ENCODE measurements at places on chromosomes 2 and 18. TPM values are rescaled to one million over a fixed set of nuclear protein-coding genes. Genes with fewer than 3 reads are reported as not detected.

DNA sequence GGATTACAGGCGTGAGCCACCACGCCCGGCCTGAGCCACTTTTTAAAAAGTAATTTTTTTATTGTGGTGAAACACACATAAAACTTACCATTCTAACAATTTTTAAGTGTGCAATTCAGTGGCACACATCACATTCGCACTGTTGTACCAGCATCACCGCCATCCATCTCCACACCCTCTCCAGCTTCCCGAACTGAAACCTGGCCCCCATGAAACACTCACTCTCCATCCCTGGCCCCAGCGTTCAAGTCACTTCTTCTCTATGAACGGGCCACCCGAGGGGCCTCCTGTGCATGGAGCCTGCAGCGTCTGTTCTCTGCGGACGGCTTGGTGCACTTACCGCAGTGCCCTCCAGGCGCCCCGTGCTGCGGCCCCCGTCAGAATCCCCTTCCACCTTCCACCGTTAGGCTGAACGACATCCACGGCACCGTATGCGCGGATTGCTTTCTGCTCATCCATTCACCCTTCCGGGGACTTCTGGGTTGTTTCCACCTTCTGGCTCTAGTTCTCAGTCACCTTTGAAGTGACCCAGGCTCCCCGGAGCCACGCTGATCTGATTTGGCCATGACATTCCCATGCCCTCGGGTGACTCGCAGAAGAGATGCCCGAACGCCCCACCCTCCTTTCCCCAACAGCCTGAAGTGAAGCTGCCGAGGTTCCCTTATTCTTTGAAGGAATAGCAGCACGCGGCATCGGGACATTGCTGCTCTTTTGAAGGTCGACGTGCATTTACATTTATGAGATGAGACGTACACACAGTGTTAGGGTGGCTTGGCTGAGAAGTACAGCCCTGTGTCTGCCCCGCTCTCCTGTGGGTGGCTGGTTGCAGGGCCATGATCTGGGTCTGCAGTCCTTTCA, 134.4 kb downstream of the MBP start:
- H3K27ac ChIP-seq: no peak overlapping the region
- H3K36me3 ChIP-seq: no peaks in the 10 kb centered on the region
- no peaks in the 10 kb centered on the region for H3K27me3 ChIP-seq
- peak; percentile 51 for DNase-seq

GRCh38 chr2:150698016-150698661, 210.7 kb upstream of the RND3 start:
- no peaks in the 10 kb centered on the region for H3K27me3 ChIP-seq
- H3K4me1 ChIP-seq: no peaks in the 10 kb centered on the region
- H3K27ac ChIP-seq: no peak overlapping the region
- no peak for DNase-seq
- no peak overlapping the region for H3K4me3 ChIP-seq
- H3K36me3 ChIP-seq: no peaks in the 10 kb centered on the region

GRCh38 chr2:218221000-218221399, 4.0 kb downstream of the ARPC2 start:
- DNase-seq: peak; percentile 36
- peaks cover 41% of the 10 kb centered on the region for H3K36me3 ChIP-seq
- H3K4me3 ChIP-seq: peak overlapping the region; percentile 91
- H3K27ac ChIP-seq: no peak overlapping the region
- H3K27me3 ChIP-seq: no peaks in the 10 kb centered on the region
- H3K4me1 ChIP-seq: peaks cover 45% of the 10 kb centered on the region

DNA sequence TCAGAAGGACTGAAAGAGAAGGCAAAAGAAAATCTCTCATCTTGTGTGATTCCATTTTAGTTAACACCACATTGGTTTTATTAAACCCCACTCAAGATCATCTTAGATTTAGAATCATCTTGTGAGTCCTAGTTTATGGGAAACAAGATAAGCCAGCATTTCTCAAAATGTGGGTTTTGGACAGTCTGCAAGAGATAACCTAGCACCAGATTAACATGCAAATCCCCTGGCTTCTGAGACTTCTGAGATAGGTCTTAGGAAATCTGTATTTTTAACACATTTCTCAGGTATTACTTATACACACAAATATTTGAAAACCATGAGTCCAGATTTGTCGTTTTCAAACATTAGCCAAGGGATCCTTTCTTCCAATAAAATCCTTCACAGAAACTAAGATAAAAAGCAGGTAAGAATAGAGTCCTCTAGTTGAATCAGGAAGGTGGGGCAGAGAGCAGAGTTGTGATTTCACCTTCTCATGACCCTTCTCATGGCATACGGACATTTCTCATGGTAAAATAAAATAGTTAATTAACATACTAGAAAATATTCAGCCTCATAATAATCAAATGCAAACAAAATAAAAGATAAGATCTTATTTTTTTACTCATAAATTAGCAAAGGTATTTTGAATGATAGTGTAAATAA, 287.2 kb upstream of the FN1 start:
- no peak for DNase-seq
- no peaks in the 10 kb centered on the region for H3K36me3 ChIP-seq
- H3K4me1 ChIP-seq: peaks cover under 1% of the 10 kb centered on the region
- H3K4me3 ChIP-seq: no peak overlapping the region
- H3K27me3 ChIP-seq: no peaks in the 10 kb centered on the region

- H3K4me3 ChIP-seq: no peak overlapping the region
- H3K36me3 ChIP-seq: peaks cover 89% of the 10 kb centered on the region
- DNase-seq: no peak
Measured at GRCh38 chr2:11799826-11800225, 53.4 kb downstream of the LPIN1 start.

DNA sequence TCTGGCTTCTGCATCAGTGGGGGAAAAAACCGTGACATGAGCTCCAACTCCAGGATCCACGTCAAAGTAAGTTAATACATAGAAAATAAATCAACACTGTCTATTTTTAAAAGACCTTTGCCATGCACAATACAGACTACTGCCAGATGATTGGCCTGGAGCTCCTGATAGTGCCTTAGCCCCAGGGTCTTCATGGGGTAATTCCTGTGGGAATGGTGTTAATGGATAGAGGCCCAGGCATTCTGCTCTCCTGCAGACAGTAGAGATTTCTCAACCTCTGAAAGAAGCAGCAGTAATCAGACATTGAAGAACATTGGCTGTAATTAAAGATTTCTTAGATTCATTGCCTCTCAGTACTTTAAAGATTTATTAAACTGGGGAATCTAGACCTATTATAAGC, 4.3 kb upstream of the PLCL1 start:
- DNase-seq: no peak
- H3K27ac ChIP-seq: no peak overlapping the region
- no peaks in the 10 kb centered on the region for H3K4me1 ChIP-seq
- no peaks in the 10 kb centered on the region for H3K36me3 ChIP-seq
- H3K4me3 ChIP-seq: no peak overlapping the region

- no peak for DNase-seq
- H3K27ac ChIP-seq: no peak overlapping the region
- H3K27me3 ChIP-seq: no peaks in the 10 kb centered on the region
- H3K36me3 ChIP-seq: no peaks in the 10 kb centered on the region
Measured at GRCh38 chr18:34871435-34871834, 161.3 kb downstream of the DTNA start.

DNA sequence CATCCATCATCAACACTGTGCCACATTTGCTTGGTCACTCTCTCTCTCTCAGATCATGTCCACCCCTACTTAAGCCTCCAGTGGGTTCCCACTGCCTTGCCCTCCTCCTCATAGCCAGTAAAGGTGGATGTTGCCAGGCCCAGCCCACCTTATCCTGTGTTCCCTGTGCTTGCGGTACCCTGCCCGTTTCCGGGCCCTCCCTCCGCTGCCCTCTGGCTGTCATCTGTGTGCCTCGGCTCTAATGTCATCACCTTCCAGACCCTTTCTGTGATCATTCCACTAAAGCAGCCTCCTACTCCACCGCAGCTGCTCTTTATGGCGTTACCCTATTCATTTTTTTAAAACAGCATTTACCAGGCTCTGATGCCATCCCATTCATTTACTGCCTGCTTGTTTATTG, 305.7 kb upstream of the SKOR2 start:
- no peak for DNase-seq
- no peak overlapping the region for H3K4me3 ChIP-seq
- no peak overlapping the region for H3K27ac ChIP-seq
- no peaks in the 10 kb centered on the region for H3K36me3 ChIP-seq

DNA sequence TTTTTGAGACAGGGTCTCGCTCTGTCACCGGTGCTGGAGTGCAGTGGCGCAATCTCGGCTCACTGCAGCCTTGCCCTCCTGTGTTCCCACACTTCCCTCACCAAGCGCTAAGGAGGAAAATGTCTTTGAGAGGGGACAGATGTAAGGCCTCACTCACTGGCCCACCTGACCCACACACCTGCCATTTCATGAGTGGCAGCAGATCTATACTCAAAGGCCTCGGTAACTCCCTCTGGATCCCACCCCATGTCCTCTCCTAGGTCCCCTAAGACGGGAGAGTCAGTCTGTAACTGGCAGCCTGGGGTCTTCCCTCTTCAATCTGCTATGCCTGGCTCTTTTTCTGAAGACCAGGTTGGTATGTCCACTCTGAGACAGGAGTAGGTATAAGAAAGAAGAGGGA, 12.9 kb downstream of the TMEM247 start:
- H3K27ac ChIP-seq: no peak overlapping the region
- H3K27me3 ChIP-seq: no peaks in the 10 kb centered on the region
- H3K4me1 ChIP-seq: no peaks in the 10 kb centered on the region
- no peaks in the 10 kb centered on the region for H3K36me3 ChIP-seq
- DNase-seq: no peak

DNA sequence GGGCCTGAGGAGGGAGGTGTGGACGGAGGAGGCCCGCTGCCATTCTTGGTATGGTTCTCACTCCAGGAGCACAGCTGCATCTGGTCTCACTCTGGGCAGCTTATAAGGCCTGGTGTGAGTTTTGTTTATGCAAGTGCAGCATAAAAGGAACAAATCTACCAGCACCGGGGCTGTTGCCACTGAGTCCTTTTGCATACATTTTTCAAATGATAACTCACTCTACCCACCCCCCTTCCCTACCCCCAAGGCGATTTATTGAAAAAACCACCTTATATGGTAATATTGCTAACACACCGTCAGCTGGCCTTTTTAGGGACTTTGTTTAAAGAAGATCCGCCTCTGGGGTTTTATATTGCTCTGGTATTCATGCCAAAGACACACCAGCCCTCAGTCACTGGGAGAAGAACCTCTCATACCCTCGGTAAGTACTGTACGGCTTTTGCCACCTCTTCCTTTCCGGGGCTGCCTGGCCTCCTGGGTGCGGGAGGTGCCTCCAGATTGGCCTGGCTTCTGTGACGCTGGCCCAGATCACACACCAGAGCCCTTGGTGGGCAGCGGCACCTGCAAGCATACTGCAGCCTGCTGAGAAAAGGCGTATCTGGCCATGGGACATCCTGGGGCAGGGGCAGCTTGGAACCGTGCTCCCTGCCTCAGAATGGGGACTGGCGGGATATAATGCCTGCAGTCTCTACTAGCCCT, at the start of gene ACTG2:
Gene ACTG2, plus strand, starts transcription at position 378 of the 699 bp plus-strand sequence. CDS start 8,304 bp downstream, outside the sequence.
- H3K36me3 ChIP-seq: no peaks in the 10 kb centered on the region
- no peaks in the 10 kb centered on the region for H3K4me1 ChIP-seq
- no peaks in the 10 kb centered on the region for H3K27me3 ChIP-seq
- no peak within 1 kb of the TSS for H3K27ac ChIP-seq
- DNase-seq: no peak

- H3K36me3 ChIP-seq: no peaks in the 10 kb centered on the region
- peaks cover 16% of the 10 kb centered on the region for H3K4me1 ChIP-seq
- peaks cover 36% of the 10 kb centered on the region for H3K27me3 ChIP-seq
- no peak overlapping the region for H3K27ac ChIP-seq
- no peak for DNase-seq
Measured at GRCh38 chr2:38095079-38095995, 19.4 kb upstream of the CYP1B1 start.

GRCh38 chr2:30684996-30685395, 122.2 kb downstream of the CAPN13 start:
- no peak overlapping the region for H3K4me3 ChIP-seq
- no peaks in the 10 kb centered on the region for H3K27me3 ChIP-seq
- no peak overlapping the region for H3K27ac ChIP-seq
- no peaks in the 10 kb centered on the region for H3K36me3 ChIP-seq

GRCh38 chr2:234292205-234292961, 204.5 kb downstream of the ARL4C start:
- H3K4me3 ChIP-seq: no peak overlapping the region
- no peaks in the 10 kb centered on the region for H3K36me3 ChIP-seq
- H3K27ac ChIP-seq: no peak overlapping the region
- DNase-seq: no peak
- no peaks in the 10 kb centered on the region for H3K27me3 ChIP-seq
- H3K4me1 ChIP-seq: no peaks in the 10 kb centered on the region

DNA sequence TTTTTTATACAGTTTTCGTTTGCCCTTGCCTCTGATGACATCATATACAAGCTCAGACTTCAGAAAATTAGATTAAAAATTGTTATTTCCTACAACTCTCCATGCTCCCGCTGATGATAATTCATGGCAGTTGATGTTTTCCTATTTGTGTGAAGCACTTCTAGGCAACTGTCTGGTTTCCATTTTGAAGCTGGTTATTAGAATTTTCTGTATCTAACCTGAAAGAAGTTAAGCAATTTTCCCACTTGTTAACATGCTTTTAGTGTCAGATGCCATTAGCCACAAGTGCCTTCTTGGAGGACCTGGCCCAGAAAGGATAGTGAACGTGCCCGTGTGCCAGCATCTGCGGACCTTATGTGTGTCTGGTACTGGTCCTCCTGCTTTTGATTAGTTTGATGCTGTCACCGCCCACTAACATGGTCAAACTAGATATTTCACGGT, 347.6 kb upstream of the RAB12 start:
- H3K4me1 ChIP-seq: no peaks in the 10 kb centered on the region
- H3K27ac ChIP-seq: no peak overlapping the region
- no peaks in the 10 kb centered on the region for H3K36me3 ChIP-seq
- H3K27me3 ChIP-seq: no peaks in the 10 kb centered on the region

- H3K36me3 ChIP-seq: no peaks in the 10 kb centered on the region
- H3K4me3 ChIP-seq: no peak overlapping the region
- H3K27me3 ChIP-seq: no peaks in the 10 kb centered on the region
- no peaks in the 10 kb centered on the region for H3K4me1 ChIP-seq
- DNase-seq: no peak
Measured at GRCh38 chr2:177603181-177603580, 210.6 kb downstream of the AGPS start.

DNA sequence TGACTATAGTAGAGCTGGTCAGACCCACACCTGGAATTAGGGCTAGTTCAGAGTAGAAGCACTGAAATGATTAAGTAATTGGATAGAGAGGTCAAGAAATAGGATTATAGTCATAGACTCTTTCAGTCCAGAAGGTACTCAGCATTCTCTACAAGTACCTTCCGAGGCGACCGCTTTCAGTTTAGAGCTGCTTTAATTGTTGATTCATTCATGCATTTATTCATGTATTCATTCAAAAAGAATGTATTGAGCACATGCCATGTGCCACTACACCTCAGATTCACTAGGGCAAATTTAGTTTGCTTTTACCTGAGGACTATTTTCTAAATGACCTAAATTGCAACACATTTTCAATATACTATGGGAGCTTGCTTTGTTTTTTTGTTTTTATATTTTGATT, 48.7 kb downstream of the CRIM1 start:
- H3K4me1 ChIP-seq: peaks cover 43% of the 10 kb centered on the region
- H3K36me3 ChIP-seq: no peaks in the 10 kb centered on the region
- peak; percentile 36 for DNase-seq
- H3K27ac ChIP-seq: no peak overlapping the region
- H3K4me3 ChIP-seq: no peak overlapping the region

PRKD3 gene
- total RNA-seq: 43.7 TPM

INHBB gene
- 0.67 TPM for total RNA-seq

BAZ2B gene
- total RNA-seq: 60.0 TPM

TMEM237 gene
- total RNA-seq: 20.4 TPM

SIX3 gene
- not detected for total RNA-seq

PJVK gene
- 2.0 TPM for total RNA-seq

TXNDC2 gene
- 0.09 TPM for total RNA-seq

CDH19 gene
- 0.79 TPM for total RNA-seq

OTOS gene
- not detected for total RNA-seq
